ENCODE measurements at places on chromosomes 6 and 20.
A peak's percentile ranks its signal among the peaks of the same experiment; 100 is the strongest.

GRCh38 chr20:39468703-39469102 is 506.6 kb downstream of the DHX35 start:
- no peak for DNase-seq

GRCh38 chr20:18225632-18226031 is 62.7 kb upstream of the ZNF133 start:
- no peak for DNase-seq

GRCh38 chr6:133546098-133546497 is 304.9 kb downstream of the EYA4 start:
- no peak for DNase-seq

DNA sequence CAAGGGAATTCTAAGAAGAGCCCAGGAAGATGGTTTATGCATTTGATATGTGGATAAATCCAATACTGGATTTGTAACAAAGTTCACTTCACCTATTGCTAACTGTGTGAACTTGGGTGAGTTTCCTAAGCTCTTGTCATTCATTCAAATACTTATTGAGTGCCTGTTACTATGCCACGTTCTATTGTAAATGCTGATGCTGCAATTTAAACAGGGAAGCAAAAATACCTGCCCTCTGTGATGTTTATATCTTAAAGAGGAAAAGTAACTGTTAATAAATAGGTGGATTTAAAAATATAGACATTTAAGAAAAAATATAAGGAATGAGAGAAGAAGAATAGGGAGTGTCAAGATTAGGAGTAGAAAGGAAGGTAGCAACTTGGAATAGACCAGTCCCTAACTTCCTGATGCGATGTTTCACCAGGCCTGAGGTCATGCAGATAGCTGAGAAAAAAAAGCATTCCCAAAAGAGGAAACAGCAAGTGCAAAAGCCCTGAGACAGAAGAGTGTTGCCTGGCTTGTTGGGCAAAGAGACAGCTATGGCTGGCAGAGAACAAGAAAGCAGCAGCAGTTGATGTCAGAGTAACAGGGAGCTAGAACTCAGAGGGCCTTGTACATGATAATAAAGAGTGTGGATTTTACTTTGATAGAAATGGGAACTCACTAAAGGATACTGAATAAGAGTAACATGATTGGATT is 54.3 kb upstream of the TCF21 start:
- no peak for DNase-seq

DNA sequence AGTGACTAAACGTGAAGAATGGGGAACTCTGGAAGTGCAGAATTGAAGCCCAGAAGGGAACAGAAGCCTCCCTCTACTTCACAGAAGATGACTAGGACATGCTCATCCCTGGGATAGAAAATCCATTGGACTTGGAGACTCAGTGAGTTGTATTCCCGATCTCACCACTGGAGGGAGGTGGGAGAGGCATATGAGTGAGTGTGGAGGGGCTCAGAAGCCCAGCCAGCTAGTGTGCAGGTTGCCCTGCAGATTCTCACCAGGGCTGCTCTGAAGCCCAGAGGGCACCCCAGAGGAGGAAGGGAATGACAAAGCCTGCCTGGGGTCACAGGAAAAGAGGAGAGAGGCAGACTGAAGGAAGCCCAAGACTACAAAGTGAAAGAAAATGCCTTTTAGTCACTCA is 42.1 kb upstream of the HLA-E start:
- DNase-seq, result no peak

DNA sequence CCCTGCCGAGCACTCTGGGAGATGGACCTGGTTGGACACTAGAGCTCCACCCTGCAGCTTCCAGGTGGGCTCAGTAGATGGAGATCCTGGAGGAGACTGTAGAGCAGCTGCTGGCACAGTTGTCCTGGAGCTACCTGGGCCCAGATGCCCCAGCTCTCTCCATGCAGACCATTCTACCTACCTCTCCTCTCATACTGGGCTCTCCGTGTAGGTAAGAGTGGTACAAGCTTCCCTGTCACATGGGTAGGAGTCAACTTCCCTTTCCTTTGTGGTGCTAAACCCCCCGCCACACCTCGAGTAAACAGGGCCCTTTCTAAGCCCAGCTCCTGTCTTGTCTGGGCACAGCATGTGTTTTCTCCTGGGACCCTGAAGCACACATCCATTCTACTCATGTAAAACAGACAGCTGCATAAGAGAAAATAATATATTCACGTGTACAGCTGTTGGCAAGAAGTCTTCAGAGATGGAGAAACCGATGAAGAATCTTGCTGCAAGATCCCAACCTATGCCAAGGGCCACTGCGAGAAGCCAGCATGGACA is 108.1 kb upstream of the DUSP22 start:
- no peak for DNase-seq

GRCh38 chr6:85456782-85457181 is 6.9 kb downstream of the NT5E start:
- no peak for DNase-seq

DNA sequence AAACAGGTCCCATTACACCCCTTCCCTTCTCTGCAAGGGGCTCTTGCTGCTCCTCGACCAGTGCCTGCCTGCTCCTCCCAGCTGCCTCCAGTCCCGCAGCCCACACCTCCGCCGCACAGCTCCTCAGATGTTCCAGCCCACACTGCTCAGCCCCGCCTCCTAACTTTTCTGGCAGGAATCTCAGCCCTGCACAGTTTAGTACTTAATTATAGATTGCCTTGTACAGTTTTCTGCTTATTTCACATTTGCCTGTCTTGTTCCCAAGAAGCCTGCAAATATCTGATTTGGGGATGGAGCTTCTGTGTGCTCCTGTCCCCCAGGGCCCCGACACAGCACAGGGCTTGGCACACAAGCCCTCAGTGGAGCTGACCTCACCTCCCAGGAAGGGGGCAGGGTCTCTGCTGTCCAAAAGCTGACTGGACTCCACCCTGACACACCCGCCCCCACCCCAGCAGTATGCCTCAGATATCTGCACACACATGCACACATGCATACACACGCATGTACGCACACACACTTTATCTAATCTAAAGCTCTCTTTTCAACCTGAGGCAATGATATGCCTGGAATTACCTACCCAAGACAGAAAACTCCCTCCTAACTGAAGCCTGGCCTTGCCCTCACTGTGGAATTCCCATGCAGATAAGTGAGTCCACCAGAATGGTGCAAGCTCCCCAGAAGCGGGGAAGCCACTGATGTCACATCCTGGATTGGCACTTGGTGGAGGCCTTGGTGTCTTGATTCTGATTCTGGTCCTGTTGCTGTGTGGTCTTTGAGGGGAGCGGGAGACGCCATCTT is 1.2 kb upstream of the PNPLA1 start:
- no peak for DNase-seq

DNA sequence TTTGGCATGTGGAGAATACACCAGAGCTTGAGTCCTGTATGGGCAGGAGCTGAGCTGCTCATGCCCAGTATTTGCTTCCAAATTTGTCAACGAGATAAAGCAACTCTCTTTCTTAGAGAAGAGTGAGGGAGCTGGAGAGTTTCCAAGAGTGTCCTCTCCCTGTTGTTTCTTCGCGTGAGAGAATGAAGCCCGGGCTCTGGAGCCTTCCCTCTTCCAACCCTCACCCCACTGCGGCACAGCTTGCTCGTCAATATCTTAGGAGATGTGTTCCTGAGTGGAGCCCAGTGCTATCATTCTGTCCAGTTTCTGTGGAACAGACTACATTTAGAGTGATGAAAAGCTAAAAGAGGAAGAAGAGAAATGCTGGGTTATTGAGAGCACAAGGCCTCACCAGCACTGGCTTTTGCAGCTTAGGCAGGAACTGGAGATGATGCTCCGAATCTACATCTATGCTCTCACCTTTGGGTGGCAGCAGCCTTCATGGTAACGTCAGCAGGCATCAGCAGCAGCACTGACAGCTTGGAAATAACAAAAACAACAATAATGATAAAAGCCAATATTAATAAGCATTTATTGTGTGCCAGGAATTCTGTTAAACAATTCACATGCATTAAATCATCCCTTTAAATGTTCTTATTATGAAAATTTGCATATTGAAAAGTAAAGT is 66.5 kb upstream of the TFB1M start:
- no peak for DNase-seq

DNA sequence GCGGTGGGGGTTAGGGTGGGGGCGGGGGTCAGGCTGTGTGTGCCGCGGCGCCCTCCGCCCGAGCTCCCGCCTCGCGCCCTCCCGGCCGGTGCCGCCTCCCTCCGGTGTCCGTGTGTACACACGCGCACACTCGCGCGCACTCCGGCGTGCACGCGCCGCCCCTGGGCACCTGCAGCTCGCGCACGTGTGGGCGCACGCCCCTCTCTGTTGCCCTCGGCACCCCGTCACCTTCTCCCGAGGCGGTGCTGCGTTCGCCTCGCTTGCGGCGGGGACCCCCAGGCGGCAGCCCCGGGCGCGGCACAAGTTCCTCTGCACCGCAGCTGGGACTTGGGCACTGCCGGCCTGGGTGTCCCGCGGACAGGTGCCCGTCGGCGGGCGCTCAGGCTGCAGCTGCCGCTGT is 525 bp downstream of the MACROD2 start:
- no peak for DNase-seq

GRCh38 chr20:57922706-57923105 is 212.9 kb upstream of the PMEPA1 start:
- DNase-seq, result no peak

DNA sequence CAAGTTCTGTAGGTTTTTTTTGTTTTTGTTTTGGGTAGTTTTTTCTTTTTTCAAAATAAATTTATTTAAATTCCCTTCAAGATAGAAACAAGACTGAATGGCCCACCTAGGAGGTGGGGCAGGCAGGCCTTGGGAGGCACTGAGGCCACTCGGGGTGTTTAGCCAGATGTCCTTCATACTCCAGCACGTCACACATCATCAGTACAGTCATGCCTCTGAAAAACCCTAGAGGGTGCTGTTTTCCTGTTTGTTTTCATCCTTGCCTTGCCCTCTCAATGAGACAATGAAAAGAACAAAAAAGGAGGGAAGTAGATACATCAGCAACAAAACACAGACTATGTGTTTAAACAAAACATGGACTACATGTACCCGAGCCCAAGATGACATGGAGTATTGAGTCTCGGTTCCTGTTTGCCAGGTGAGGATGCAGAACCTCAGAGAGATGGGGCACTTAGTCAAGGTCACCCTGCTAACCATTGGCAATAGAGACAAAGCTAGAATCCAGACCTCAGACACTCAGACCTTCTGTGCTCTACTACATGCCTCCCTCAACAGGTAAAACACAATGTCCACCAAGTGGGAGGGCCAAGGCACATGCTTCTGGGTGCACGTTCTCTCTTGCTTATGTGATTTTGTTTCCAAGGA is 26.8 kb upstream of the CLIC5 start:
- DNase-seq, result no peak

GRCh38 chr20:41452226-41452625 is 85.6 kb upstream of the EMILIN3 start:
- DNase-seq, result no peak

- no peak for DNase-seq
Observed at GRCh38 chr6:16591396-16592222, 169.7 kb downstream of the ATXN1 start.

DNA sequence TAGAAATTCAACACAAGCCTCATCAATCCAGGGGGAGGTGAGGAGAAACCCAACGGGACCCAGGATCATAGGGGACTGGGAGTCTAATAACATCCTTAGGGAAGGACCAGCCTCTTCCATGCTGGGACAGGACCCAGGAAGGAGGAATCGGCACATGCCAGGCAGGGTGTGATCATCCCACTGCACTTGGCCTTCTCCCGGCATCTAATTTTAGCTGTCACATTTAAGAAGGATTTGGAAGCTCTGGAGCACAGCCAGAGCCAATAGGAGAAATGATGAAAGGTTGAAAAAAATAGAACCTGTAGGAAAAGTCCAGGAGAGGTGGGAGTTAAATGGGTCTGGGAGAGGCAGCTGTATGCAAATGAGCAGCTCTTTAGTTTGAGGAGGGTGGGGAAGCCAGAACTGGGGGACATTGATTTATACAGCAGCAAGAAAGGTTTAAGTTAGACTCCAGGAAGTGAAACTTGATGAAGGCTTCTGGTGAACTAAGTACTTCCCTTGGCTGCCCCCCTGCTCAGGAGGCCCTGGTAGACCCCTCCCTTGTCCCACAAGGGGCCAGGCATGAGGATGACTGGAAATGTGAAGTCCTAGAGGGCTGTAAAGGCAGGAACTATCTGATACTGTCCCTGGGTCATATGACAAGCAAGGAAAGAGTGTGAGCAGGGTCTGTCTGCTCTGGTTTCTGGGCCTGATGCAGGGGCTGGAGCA is 260.3 kb downstream of the LRFN2 start:
- no peak for DNase-seq

DNA sequence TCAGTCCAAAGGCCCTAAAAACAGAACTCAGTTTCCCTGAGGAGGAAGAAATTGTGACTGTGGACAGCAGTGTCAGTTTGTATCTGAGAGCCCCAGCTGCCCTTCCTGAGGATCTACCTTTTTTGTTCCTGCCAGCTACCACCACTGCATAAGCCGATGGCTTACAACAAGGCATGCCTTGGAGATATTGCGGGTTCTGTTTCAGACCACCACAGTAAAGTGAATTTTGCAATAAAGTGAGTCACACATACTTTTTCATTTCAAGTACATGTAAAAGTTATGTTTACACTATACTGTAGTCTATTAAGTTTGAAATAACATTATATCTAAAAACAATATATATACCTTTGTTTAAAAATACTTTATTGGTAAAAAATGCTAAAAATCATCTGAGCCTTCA is 9.6 kb upstream of the CST3 start:
- no peak for DNase-seq

DNA sequence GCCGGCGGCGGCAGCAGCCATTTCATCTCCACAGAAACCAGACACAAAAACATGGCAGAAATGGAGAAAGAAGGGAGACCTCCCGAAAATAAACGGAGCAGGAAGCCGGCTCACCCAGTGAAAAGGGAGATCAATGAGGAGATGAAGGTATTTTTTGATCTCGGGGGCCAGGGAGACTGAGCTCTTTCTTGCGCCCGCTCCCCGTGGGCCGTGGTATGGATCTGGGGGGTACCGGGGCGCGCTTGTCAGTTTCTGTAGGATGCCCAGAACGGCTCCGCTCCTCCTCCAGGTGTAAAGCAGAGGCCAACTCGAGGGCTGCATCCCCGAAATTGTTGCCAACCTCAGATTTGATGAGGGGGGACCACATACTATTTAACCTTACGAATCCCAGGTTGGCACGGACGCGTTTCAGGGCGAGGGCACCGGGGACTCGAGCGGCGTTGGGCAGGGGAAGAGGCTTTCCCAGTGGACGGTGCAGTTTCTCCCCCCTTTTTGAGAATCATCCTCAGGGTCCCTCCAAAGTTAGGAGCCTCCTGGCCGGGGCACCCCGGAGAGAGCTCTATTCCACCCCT is 735 bp downstream of the SOBP start:
- DNase-seq, result peak; percentile 3

DNA sequence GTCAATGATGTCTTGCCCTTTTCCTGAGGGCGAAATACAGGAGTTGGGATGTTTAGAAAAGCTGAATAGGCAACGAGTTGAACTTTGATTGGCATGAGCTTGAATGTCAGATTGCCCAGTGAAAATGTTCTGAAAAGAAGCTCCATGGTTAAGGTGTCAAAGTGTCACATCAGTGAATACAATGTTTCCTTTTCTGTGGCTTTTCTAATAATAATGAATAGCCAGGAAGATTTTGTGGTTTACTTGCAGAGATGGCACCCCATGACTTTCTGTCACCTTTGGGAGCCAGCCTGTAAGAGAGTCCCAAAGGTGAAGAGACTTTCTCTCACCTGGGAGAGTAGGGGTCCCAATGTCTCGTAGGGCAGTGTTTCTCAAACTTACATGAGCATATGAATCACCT is 119.2 kb downstream of the KCNQ5 start:
- DNase-seq, result no peak
